ENCODE measurements at places on chromosomes 1 and 21.

DNA sequence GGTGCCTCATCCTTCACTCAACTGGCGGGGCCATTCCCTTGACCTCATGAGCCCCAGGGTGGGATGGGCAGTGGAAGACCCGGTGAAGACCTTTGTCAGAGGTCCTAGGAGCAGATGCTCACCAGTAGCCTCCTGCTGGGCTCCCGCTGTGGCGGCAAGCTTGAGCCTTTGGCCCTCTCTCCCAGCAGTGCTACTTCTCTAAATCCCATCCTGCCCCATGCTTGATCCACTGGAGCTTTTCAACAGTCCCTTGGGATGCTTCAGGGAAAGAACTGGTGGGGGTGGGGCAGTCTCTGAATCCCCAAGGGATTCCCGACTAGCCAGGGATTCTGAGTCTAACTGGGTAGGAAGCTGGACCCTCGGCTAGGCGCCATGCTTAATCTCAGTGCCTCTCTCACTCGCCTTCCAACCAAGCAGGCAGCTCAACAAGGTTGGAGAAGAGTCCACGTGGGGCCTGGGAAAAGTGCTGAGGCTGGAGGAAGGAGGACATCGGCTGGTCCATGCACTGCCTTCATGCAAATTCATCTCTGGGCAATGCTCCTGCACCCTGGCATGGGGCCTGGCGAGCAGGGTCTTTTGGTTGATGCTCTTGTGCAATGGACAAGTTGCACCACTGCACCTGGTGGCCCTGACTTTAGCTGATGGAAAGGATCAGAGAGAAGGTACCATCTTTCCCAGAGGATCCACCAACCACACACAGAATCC is 190.3 kb downstream of the GRIK3 start:
- DNase-seq = no peak

DNA sequence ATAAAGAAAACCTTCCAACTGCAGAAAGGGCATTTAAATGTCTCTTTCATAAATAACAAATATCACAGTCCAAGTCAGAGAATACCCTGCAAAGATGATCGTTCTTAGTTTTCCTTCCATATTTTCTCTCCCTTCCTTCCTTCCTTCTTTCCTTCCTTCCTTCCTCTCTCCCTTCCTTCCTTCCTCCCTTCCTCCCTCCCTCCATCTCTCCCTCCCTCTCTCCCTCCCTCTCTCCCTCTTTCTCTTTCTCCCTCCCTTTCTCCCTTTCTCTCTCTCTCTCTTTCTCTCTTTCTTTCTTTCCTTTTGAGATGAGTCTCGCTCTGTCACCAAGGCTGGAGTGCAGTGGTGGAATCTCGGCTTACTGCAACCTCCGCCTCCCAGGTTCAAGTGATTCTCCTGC is 29.0 kb upstream of the SCAF4 start:
- DNase-seq = no peak

GRCh38 chr1:223007935-223008334 is 135.1 kb downstream of the TLR5 start:
- DNase-seq = no peak

DNA sequence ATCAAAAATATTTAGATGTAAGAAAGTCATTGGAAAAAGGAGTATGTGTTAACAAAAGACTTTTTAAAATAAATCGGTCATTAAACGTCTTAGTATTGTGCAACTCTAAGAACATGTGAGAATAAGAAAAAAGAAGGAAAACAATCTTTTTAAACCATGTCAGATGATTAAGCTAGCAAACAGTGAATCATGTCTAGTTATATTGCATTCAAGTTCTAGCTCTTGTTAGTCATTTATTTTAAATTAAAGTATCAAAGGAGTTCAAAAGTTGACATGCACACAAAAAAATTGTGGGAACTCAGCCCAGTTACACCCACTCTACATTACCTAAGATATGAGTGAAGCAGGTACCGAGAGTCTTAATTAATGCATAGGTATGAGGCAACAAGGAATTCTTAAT is 9.8 kb downstream of the FRRS1 start:
- DNase-seq = no peak

DNA sequence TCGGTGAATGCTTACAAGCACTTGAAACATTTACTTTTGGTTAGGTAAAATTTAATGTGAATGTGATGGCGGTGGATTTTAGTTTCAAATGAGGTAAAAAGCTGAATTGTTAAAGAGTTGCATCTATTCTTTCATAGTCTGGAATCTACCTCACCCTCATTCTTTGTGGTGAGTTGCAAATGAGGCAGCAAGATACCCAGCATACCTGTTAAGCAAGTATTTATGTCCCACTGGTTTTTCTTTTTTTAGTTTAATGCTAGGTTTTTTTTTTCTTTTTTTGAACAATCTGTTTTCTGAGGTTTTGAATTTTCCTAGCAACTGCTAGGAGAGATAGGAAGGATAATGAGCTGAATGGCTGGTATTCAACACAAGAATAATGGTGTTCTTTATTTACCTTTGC is 127.9 kb upstream of the CACYBP start:
- DNase-seq = no peak

GRCh38 chr1:107430540-107431228 is 289.8 kb downstream of the NTNG1 start:
- no peak for DNase-seq

DNA sequence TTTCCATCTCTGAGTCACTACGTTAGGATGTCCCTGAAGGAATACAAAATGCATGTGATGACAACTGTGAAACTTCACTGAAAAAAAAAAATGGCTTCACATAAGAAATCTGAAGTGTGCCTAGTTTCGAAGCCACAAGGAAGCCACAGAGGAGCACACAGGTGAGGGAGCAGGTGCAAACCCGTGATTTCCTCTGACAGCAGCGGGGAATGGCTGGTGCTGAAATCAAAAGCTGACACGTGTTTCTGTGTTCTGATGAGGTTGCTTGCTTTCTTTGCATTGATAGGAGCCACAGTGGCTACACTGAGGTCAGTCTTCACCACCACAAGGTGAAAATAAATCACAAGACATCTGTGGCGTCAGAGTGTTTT is 105.7 kb upstream of the TLR5 start:
- DNase-seq = no peak

GRCh38 chr21:37532868-37533780 is 166.6 kb downstream of the DYRK1A start:
- no peak for DNase-seq

GRCh38 chr21:43884012-43884860 is 19.2 kb downstream of the AGPAT3 start:
- DNase-seq = no peak

- DNase-seq = no peak
Measured at GRCh38 chr1:205739348-205740160, 10.4 kb downstream of the NUCKS1 start.

GRCh38 chr1:12130466-12131130 is 36.2 kb upstream of the TNFRSF1B start:
- no peak for DNase-seq

DNA sequence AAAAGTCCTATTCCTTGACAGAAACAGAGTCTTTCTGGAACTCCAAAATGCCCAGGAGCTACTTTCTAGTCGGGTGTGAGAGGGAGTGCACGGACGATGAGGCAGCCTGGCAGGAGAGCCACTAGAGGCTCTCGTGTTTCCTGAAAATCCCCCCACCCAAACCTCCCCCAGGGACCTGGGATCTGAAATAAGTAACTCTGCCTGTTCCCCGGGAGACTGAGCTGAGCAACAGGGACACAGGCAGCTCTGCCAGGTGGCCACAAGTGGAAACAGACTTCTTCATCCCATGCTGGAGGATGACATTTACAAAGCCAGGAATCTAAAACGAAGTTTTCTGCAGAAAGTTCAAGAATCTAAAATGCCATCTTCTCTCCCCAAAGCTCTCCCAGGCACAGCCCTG is 77.1 kb downstream of the ITPKB start:
- no peak for DNase-seq

DNA sequence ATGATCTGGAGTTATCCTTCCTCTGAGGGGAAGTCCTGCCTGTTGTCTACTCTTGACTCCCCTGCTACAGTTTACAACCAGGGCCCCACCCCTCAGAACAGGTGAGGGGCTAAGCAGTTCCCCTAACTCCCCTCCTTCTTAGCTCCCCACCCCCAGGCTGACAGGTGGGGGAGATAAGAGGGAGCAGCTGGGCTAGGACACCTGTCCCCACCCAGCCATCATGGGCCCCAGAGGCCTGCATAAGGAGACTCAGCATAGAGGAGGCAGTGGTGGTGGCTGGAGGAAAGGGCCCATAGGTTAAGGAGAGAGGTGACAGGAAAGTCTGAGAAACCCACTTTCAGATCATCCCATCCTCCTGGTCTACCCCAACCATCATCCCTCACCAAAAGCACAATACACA is 6.8 kb downstream of the MEF2D start:
- DNase-seq = no peak

DNA sequence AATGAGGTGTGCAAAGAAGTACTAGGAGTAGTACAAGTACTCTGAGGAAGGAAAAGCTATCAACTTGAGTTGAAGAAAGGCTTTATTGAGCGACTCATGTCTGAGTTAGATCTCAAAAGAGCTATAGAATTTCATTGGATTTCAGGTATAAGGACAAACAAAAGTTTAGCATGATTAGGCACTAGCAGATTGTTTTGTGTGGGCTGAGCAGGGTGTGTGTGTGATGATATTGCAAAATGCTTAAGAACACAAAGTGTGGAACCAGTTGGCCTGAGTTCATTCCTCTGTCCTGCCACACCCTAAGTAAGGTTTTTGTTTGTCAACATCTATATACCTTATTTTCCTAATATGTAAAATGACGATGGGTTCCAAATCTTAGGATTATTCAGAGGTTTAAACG is 158.9 kb downstream of the KCNK2 start:
- DNase-seq = no peak

DNA sequence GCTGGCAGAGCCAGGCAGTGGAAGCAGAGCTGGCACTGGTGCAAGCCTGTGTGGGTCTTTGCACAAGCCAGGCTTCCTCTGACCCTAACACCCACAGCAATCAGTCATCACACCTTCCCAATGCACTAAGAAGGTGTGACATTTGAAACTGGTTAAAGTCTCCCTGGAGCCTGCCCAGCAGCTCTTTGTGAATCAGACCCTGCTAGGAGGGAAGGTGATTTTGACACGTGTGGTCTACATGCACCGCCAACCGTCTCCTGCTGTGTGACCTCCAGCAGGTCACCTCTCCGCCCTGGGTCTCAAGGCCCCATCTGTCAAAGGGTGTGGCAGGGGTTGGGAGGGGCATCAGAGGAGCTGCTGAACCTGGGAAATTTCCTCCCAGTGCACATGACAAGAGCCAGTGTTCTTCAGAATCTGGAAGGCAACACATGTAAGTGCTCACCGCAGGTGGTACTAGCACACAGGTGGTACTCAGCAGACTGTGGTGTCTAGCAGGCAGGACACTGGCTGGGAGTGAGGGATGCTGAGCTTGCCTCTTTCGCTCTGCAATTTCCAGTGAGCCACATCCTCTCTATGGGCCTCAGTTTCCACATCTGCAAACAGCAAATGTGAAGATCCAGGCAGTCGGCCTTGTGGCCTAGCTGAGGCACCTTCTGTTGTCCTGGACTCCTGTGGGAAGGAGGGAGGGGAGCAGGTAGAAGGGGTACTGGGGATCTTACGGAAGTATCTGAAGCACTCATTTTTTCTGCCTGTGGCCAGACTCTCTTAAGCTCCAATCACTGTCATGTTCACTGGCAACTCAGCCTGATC is 123.2 kb downstream of the DMRTB1 start:
- no peak for DNase-seq

- DNase-seq = no peak
Measured at GRCh38 chr1:66460776-66461175, 73.2 kb upstream of the SGIP1 start.

DNA sequence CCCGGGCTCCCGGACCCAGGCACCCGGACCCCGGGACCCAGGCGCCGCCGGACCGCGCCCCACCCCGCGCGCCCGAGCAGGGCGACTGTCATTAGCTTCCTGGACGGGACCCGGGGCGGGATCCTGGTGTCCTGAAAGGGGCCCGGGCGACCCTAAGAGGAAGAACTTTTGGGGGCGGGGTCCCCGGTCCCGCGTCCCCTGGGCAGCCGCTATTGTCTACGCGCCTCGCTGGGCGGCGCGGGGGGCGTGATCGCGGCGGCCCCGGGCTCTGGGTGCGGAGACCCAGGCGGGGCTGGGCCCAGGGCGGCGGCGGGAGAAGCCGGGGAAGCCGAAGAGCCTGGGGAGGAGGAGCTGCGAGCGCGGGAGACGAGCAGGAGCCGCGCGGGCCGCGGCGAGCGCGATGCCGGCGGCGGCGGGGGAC is 465 bp downstream of the HUNK start:
- no peak for DNase-seq

DNA sequence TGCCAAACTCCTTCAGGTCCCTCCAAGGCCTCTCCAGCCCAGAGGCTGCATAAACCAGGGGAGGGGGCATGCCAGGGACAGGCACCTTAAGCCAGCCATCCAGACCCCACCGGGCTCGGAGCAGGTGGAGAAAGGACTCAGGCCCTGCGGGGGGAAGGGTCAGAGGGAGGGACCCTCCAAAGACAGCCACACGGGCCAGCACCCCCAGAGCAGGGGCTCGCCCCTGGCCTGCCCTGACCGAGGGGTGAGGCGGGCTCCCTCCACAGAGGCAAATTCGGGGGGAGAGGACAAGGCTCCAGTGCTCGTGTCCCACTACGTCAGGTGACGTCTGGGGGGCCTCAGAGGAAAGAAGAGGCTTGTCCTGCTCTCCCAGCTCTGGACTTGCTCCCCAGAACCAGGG is 8.2 kb downstream of the MEGF6 start:
- DNase-seq = no peak

DNA sequence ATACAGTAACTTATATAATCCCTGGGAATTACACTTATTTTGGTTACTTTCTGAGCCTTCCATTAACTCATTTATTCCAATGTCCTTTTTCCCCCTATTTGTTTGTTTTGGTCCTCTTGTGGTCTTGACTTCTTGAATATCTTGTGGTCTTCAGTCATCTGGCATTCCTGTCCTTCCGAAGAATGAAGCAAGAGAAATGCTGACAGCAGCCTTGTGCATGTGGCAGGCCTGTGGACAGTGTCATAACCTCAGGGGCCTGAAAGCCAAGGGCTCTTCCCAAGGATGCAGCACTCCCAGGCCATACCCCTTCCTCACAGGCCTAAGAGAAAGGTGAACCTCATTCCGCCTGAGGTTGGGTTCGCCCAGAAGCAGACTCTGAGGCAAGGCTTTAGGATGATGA is 470.2 kb downstream of the DISC1 start:
- no peak for DNase-seq

- no peak for DNase-seq
Measured at GRCh38 chr1:31625561-31626222, 8.2 kb downstream of the HCRTR1 start.

GRCh38 chr1:216621536-216621935 is 101.7 kb downstream of the ESRRG start:
- no peak for DNase-seq

DNA sequence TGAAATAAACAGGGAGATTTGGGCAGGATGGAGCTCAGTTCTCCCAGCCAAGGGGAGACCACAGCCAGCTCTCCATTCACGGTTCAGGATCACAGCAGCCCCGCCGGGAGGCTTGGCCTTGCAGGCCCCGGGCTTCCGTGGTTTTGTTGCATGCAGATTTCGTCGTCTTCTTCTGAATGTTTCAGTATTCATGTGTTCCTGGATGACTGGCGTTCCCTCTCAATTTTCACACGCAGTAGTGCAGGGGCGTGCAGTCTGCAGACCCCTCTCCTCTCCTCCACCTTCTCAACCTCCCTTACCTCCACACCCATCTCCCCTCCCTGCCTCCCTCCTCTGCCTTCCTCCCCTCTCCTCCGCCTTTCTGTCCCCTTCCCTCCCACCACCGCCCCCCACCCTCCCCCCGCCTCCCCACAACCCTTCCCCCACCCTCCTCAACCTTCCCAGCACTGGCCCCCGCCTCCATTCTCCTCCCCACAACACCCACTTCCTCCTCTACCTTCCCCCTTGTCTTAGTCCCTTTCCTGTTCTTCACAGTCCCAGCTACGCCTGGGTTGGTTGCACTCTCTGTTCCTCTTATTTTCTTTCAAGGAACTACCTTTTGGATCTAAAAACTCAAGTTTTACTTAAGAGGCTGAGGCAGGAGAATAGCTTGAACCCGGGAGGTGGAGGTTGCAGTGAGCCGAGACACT is 8.4 kb upstream of the SLC19A1 start:
- DNase-seq = no peak

Measured in activated T-helper 1 cell treated with anti-CD3 and anti-CD28 coated beads, Interleukin-2, amount 50 U/mL, for 16 hours (primary cell).